ENCODE measurements at places on chromosomes 12 and 14.

GRCh38 chr14:74348735-74349463, 628 bp downstream of the VRTN start:
- no peak for DNase-seq

DNA sequence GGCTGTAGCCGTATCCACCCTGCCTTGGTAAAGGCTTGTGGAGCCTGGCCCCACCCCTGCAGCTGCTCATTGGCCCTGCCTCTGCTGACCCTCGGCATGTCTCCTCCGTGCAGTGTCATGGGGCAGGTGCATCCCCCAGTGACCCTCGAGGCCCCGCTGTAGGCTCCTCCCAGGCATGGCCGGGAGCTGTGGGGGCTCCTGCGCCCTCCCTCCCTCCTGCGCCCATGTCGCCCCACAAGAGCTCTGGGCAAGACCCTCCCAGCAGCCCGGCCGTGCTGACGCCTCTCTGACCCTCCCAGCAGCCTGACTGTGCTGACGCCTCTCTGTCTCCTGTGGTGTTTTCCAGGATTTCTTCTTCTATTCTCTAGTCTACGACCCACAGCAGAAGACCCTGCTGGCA, 20.8 kb upstream of the CRIP2 start:
- DNase-seq = no peak

DNA sequence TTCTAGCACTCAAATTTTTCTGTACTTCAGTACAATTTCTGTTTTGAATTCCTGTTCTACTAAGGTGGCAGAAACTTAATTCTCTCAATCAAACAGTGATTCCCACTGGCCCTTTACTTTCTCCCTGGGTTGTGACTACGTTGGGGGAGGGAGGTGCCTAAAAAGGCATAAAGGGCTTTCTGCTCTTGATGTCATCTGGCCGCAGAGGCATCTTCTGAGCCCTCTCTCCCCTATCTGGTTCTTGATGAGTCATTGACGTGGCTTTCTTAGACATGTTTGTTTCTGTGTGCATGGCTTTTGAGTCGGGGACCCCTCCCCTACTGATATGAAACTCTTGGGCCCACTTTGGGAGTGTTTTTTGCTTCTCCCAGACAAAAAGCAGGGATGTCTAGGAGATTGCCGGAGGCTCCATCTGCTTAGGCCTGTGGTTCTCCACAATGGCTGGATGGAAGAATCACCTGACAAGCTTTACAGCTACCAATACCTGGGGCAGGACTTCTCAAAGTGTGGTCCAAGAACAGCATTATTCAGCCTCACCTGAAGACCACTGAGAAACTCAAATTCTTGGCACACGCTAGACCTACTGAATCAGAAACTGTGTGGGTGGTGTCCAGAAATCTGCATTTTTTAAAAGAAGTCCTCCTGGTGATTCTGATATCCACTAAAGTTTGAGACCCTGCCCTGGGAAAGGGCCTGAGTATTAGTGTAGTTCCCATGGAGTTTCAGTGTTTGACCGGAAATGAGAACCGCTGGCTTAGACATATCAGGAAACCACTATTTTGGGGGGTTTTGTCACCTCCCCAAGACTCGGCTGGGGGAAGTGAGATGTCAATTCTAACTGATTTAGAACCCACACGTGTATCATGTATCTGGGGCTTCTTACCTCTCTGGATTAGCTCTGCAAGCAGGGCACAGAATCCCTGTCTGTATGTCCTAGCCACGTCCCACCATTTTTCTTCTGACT, 395.7 kb upstream of the PDE3A start:
- DNase-seq = no peak

- no peak for DNase-seq
These were observed 4.6 kb upstream of the SELPLG start for GRCh38 chr12:108638141-108638827.

- no peak for DNase-seq
These were observed 30.1 kb downstream of the DACT1 start for GRCh38 chr14:58667900-58668299.

- DNase-seq = peak; percentile 80
These were observed 1318.4 kb downstream of the TMEM121 start for GRCh38 chr14:106844608-106845285.

DNA sequence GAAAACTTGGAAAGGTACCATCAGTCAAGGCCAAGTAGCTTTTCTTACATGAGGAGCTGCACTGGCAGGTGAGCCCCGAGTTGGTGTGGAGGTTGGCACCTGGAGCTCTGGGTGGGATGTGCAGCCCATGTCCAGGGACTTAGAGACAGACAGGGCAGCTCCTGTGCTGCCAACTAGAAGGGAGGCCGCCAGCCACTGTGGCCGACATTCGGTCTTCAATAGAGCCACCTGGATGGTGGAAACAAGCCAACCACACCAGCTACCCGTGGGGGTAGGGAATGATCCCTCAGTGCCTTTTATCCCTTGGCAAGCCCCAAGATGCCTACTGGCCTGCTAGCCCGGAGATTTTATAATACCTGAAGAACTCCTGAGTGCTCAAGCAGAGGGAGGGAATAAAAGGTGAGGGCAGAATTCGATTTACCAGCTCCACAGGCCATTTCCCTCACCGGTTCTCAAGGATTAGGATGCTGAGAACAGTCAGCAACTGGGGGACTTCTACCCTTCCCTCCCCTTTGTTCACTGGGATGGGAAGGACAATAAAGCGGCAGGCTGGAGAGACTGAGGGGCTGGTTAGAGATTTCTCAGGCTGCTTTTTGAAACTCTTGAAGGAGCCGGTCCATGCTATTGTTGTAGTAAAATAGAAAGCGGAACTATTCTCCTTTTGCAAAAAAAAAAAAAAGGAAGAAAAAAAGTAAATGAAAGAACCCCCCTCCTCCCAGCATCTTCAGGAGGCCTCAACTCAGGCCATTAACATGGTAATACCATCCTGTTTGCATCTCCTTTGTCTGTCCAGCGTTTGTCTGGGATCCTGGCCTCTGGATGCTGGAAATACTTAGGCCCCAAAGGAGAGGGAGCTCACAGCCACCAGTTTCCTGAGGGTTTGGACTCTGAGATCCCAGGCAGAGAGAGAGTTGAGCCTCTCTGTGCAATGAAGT, 321.6 kb downstream of the ZFP36L1 start:
- DNase-seq = no peak

DNA sequence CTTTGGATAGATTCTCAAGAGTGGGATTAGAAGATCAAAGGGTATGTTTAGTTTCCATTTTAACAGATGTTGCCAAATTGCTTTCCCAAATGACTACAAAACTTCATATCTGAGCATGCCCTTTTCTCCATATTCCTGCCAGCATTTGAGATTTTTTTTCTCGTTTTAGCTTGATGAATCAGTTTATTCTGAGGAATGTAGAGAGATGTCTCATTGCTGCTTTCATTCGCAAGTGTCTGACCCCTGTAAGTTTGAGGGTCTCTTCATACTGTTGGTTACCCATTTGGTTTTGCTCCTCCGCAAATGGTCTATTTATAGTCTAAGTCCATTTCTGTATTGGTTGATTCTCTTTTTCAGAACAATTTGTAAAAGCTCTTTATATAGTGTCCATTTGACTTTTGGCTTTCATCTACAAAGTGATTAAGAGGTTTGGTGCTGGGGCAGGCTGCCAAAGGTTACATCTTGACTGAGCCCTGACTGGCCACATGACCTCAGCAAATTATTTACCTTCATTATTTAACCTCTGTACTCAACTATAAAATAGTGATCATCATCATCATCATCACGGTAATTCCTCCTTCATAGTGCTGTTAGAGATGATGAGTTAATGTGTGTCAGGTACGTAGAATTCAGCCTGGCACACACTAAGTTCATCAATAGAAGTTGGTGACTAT, 33.6 kb downstream of the HCAR2 start:
- DNase-seq = no peak

GRCh38 chr14:60085085-60085484, 6.6 kb upstream of the PCNX4 start:
- no peak for DNase-seq

- DNase-seq = no peak
These were observed 109.5 kb upstream of the TMPO start for GRCh38 chr12:98405805-98406366.

DNA sequence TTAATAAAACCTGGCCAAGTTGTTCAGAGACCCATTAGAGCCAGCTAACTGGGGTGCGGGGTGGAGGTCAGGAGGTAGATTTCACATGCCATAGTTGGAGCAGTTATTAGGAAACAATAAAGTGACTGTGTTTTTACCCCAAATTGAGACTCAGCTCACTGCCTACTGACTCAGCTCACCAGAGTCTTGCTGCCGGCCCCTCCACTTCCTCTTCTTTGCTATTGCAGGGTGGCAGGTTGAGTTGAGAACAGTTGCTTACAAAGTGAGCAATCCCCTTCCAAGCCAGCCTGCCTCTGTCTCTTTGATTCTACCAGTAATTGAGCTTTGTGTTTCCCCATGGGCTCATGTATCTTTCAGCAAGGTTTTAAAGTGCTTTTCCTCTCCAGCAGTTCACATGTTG, 12.9 kb downstream of the ST8SIA1 start:
- DNase-seq = peak; percentile 53

DNA sequence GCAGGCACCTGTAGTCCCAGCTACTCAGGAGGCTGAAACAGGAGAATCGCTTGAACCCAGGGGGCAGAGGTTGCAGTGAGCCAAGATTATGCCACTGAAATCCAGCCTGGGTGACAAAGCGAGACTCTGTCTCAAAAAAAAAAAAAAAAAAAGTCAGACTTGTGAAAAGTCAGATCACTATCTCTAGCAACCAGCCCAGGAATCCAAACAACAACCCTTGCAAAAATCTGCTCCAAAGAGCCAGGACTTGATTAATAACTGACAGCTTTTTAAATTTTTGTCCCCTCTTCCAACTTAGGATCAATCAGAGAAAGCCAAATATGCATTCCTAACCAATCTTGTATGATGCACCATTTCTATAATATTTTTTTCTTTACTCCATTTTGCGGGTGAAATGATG, 7.7 kb upstream of the NFATC4 start:
- DNase-seq = no peak

DNA sequence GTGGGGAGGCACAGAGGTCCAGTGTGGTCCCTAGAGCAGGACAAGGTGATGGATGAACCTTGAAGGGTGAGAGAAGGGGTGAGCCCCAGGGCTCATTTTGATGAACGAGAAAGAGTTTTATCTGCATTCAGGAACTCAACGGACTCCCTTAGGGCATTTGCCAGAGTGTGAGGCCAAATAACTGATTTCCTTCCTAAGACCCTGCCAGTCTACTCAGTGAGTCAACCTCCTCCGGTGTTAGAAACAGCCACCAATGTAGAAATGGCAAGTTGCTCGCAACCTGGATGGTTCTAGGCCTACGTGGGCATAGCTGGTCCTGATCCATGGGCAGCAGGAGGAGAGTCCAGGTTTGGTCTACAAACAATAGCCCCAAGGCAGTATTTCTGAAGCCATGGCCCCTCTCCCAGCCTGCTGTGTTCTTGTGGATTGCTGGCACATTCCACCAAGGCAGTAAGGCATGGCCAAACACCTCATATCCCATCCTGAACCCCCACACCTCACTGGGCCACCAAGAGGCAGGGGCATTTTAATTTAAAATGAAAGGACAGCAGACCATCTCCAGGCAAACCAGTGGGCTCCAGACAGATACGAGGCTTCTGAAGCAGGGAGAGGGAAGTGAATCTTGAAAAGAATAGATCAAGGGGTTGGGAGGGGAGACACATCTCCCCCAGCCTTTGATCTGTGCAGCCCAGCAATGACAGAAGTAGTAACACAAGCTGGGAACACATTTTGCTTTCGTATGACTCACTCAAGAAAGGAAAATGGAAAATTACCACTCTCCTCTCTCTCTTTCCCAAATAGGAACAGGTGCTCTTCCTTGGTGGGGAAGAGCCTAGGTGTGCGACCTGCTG, 25.4 kb upstream of the TESC start:
- no peak for DNase-seq

GRCh38 chr14:55450539-55450938, 10.1 kb upstream of the TBPL2 start:
- no peak for DNase-seq

DNA sequence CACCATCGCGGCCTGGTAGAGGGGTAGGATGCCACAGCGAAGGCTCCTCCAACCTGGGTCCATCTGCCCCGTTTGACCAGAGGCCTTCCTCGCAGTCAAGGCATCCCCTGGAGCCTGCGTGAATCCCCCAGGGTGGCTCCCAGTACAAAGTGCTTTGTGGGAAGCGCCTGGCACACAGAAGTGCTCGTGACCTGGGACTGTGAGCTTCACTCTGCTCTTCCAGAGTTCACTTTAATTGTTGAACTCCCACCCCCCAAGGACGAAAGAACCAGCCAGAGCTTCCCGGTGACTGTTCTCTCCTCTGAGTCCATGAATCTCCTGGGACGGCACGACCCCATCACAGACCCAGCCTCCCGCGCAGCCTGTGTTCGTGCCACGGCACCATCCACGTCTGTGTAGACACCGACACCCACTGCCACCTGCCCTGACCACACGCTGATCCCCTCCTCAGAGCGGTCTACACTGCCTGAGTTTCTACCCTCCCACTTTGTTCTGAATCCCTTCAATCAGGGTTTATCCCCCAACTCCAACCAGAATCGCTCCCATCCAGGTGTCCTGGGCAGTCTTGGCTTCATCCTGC, 15.9 kb downstream of the P2RX2 start:
- DNase-seq = no peak

DNA sequence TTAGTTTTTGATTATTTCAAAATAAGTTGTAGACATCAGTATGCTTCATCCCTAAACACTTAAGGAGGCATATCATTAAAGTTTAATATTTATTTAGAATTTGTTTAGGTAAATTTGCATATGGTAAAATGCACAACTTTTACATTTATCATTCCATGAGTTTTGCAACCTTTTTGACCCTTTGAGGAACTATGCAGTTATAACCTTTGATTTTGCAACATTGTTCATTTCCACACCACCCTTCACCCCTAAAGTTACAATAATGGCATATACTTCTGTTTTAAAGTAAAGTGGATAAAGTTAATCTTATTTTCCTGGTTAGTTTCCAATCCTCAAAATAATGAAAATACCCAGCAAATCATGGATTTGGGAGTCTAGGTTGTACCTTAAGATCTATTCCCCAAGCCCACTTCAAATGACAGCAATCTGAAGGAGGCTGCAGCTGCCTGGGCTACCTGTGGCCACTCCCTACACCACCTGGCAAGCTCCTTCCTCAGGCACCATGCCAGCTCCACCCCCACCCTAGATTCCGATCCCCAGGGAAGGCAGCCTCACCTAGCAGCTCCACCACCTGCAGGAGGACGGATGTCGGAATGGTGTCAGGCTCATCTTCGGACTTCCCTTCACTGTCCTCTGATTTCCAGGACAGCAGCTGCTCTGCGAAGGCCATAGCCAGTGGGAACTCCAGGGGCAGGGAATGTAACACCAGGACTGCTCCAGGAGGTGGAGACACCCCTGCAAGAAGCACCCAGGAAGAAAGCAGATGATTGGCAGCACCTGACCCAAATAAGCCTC, 65.1 kb downstream of the TRAFD1 start:
- DNase-seq = no peak

DNA sequence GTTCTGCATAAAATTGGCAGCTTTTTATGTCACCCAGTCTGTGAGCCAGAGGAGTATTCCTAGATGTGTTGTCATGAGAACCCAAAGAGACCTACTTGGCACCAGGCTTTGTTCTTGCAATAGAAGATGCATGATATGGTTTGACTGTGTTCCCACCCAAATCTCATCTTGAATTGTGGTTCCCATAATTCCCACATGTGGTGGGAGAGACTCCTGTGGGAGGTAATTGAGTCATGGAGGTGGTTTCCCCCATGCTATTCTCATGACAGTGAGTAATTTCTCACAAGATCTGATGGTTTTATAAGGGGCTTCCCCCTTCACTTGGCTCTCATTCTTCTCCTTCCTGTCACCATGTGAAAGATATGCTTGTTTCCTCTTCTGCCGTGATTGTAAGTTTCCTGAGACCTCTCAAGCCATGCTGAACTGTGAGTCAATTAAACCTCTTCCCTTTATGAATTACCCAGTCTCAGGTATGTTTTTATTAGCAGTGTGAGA, 572.0 kb upstream of the ATP2B1 start:
- DNase-seq = no peak

GRCh38 chr14:21026274-21026987, 1.6 kb upstream of the NDRG2 start:
- no peak for DNase-seq
